ENCODE measurements at places on chromosomes 13 and 19.

DNA sequence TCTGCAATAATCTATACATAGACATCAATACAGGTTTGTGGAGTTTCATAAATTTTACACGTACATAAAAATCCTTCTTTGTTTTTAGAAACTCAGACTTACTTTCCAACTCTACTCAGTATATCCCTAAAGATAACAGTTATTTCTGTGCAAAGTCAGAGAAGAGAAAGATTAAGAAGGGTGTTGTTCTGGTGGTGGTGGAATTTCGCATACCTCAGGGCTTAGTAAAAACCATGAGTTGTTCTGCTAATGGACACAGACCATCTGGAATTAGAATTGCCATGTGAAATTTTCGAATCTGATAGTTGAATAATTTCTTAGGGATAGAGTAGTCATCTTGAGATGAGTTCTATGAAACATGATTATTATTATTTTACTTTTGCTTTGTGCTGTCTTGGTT, 102.7 kb downstream of the ZAR1L start:
- DNase-seq = no peak

DNA sequence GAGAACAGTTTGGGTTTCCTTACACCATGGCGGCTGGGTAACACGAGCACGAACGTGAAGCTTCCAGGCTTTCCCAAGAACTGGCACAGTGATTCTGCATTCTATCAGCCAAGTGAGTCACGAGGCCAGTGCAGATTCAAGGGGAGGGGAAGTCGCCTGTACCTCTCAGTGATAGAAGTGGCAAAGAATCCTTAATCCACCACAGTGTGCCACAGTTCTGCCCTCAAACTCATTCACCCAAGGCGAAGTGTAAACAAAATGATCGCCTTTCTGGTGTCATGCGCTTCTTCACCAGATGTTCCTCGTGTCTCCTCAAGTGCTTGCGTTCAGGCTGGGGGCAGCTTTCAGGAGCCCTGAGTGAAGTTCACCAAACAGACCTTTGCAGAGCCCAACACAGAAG, 24.9 kb upstream of the AMER2 start:
- no peak for DNase-seq

GRCh38 chr19:28045621-28046020, 1167.3 kb downstream of the UQCRFS1 start:
- DNase-seq = no peak

DNA sequence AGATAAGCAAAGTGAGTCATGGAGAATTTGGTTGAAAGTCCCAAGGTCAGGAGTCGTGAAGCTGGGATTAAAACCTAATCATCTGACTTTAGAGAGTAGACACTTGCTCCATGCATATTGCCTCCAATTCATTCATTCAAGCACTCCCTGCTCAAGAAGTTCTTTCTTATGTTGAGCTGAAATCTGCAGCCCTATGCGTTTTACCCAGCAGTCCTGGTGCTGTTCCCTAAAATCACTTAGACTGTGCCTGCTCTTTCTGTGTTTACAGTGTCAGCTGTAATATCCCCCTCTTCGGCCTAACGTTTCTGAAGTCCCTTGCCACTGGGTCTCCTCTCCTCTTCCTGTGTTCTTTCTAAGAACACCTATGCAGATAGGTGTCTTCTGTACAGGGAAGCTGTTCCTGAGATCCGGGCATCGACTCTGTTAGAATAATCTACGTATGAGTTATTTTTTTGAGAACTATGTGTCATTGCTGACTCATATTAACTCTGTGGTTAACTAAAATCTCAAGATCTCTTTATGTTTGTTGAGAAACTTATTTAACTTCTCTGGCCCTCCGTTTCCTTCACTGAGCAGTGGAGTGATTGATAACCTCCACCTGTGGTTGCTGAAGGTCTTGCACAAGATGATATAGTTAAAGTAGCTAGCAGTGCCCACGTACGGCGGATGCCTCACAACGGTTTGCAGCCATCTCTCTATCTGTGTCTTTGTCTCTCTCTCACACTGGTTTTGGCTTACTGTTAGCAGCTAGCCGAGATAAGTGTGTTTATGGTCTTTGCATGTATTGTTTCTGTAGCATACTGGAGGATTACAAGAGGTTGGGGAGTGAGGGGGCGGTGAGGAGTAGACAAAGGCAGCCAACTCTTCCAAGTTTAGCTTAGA, 4.7 kb downstream of the ALOX5AP start:
- DNase-seq = no peak

- DNase-seq = no peak
Measured at GRCh38 chr13:60260440-60260839, 96.7 kb upstream of the DIAPH3 start.

DNA sequence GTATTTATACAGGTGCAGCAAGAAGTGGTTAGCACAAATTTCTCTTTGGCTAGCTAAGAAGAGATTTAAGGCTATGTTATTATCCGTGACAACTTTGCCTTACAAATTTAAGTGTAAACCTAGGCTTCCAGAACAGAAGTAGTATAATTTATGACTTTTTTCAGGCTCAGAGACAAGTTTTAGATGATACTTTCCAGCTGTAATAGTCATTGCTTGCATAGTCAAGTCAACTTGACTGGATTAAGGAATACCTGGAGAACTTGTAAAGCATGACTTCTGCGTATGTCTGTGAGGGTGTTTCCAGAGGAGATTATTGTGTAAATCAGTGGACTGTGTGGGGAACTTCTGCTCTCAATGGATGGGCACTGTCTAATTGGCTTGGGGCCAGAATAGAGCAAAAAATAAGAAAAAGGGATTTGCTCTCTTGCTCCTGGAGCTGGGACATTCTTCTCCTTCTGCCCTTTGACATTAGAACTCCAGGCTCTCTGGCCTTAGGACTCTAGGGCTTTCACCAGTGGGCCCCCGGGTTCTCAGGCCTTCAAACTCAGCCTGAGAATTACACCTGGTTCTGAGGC, 33.0 kb downstream of the CYSLTR2 start:
- DNase-seq = no peak

GRCh38 chr19:12047868-12048267, 4.9 kb downstream of the ZNF878 start:
- no peak for DNase-seq

- no peak for DNase-seq
Measured at GRCh38 chr13:95426631-95427030, 125.4 kb upstream of the ABCC4 start.

GRCh38 chr13:43080199-43080598, 56.8 kb downstream of the DNAJC15 start:
- no peak for DNase-seq

DNA sequence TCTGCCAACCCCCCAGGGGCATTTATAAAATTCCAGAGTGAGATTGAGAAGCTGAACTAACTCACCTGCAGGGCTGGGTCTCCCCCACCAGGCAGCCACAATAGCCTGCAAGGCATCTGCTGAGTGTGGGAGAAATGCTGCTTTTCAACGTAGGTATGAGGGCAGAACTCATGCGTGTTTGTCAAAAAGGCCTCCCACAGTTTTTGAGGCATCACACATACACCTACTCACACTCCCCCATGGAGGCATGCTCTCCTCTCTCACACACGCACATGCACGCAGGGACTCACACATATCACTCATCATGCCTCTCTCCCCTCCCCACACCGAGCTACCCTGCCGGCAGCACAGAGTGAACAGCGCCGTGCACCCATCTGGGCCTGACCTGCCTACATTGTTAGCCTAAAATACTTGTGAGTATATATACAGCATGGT, 390.5 kb downstream of the FGF9 start:
- no peak for DNase-seq

DNA sequence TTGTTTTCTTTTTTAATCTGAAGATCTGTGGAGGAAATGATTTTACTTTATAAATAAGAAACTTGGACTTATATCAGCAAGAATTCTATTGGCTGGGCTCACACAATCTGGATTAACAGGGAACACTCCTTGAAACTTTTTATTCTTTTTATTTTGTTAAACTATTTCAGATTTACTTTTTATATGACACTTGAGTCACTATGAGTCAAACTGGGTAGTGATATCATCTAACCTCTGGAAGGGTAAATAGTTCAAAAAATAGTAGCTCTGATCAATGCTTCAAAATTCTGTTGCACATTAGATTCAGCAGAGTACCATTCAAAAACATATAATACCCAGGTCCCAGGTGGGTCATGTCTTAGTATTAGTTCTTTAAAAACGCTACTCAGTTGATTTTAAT, 55.1 kb upstream of the NBEA start:
- no peak for DNase-seq

Data from NCI-H446 treated with DMSO at 0.1 percent for 48 hours (cell line).